ENCODE measurements at places on chromosomes 5 and 9.

DNA sequence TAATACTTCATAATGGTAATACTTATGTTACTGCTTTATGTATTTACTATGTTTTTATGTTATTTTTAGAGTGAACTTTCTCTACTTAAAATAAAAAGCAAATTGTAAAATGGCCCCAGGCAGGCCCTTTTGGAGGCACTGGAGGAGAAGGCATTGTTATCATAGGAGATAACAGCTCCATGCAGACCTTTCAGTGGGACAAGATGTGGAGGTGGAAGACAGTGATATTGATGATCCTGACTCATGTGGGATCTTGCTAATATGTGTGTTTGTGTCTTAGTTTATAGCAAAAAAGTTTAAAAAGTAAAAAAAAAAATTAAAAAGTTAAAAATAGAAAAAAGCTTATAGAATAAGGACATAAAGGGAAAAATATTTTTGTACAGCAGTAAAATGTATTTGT, 74.5 kb downstream of the IQGAP2 start:
- no peak for DNase-seq

- DNase-seq = no peak
Measured at GRCh38 chr5:75167345-75167744, 69.3 kb downstream of the ANKRD31 start.

GRCh38 chr9:35272989-35273388, 111.2 kb downstream of the UNC13B start:
- no peak for DNase-seq

DNA sequence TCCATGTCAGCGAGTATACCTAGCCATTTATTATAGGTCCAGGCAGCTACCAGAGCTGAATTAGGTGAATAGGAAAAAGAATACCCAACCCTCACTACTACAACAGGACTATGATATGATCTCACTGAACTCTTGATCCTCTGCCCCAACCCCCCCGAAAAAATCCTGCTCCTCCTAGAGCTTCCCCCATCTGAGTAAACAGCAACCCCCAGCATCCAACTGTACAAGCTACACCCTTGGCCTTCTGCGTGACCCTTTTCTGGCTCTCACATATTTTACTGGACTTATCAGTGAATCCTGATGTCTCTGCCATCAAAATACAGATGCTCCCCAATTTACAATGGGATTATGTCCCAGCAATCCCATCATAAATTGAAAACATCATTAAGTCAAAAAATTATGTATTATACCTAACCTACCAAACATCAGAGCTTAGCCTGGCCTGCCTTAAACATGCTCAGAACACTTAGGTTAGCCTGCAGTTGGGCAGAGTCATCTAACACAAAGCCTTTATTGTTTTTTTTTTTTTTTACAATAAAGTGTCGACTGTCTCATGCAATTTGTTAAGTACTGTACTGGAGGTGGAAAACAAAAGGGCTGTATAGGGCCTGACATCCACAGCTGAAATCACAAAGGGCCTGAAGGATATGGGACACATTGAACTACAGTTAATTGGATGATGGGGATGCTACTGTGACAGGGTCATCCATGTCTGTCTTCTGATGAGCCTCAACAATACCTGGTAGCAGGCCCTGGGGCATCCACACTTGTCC, 128.9 kb upstream of the ERCC6L2 start:
- DNase-seq = no peak

DNA sequence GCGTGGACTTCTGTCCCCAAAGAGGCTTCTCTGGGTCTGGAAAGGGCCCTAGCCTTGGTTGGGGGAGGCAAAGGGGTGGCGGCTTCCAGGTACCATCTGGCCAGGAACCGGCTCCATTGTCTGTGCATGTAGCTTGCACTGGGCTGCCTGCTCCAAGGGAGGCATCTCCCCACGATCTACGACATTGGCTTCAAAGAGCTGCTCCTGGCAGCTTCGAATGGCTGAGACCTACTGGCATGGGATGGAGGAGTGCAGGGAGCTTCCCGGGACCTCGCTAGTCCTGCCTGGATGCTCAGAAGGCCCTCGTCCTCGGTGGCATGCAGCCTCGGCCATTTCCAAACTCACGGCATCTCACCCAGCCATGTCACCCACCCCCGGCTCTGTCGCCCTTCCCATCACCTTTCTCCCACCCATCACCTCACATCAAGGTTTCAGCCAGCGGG, 137.8 kb downstream of the KCNIP1 start:
- DNase-seq = no peak

DNA sequence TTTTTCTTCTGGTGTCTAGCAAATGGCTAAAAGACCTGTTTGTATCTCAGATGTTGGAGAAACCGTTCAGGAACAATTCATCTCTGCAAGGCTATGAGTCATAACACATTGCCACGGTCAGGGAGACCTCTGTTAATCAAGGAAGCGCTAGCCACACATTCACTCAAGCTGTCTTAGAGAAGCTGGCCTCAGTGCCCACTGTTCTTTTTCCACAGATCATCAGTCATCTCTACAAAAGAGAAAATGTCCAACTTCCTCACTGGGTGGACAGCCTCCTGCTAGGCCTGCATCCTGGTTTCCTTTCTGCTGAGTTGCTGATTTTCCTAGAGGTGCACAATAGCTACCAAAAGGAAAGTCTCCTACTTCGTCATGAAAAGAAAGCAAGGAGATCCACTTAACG, 360.5 kb downstream of the BNC2 start:
- DNase-seq = no peak

- DNase-seq = no peak
Measured at GRCh38 chr5:123421773-123422172, 1.4 kb downstream of the CEP120 start.

DNA sequence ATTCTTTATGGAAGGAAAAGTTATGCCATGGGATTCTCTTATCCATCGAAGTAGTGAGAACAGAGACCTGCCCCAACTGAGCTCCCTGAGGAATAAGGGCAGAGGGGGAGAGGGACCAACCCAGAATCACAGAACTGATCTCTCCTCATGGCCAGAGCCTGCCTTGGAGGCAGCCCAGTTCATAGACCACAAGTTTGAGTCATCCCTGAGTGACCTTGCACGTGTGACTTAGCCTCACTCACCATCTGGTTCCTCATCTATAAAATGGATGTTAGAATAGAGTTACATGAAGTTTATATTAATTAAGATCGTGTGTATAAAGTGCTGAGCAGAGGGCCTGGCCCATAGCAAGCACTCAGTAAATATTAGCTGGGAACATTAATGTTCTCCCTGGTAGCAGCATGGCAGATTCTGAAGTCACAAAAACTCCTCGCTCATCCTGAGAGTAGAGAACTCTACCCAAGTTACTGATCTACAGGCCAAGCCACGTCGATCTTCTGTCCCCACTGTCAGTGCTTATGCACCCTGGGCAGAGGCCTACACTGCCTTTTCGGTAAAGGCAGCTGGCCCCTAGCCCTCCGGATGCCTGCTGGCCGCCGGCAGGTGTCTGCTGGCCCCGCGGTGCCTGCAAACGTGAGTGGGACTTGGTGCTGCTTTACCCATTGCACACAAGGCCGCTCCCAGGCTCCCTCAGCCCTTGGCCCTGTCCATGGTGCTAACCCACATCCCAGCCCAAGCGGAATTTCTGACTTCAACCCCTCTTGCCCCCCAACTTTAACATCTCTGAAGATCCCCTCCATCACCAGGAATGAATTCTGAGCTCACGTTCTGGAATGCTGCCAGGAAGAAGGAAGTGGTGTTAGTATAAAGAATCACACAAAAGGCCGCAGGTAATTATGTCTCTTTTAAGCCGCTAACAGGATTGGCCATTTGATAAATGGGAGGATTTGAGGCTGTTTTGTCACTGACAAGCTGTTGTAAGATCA, 61.1 kb upstream of the ARAP3 start:
- DNase-seq = no peak

GRCh38 chr5:69129413-69129812, 35.6 kb downstream of the SLC30A5 start:
- no peak for DNase-seq

DNA sequence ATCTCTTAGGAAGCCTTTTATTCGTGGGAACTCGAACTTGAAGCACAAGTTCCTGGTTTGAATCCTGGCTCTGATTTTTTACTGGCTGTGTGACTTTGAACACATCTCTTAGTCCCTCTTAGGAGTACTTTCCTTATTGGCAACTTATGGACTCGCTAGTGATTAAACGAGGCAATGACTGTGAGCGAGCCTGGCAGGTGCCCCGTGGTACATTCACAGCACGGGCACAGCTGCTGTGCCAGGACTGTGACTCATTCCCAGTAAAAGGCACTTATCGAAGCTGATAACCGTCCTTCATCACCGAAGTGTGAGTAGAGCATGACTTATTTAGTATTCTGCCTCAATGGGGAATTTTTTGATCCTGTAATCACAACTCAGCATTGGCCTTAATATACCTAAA, 22.7 kb downstream of the CFAP90 start:
- DNase-seq = no peak

DNA sequence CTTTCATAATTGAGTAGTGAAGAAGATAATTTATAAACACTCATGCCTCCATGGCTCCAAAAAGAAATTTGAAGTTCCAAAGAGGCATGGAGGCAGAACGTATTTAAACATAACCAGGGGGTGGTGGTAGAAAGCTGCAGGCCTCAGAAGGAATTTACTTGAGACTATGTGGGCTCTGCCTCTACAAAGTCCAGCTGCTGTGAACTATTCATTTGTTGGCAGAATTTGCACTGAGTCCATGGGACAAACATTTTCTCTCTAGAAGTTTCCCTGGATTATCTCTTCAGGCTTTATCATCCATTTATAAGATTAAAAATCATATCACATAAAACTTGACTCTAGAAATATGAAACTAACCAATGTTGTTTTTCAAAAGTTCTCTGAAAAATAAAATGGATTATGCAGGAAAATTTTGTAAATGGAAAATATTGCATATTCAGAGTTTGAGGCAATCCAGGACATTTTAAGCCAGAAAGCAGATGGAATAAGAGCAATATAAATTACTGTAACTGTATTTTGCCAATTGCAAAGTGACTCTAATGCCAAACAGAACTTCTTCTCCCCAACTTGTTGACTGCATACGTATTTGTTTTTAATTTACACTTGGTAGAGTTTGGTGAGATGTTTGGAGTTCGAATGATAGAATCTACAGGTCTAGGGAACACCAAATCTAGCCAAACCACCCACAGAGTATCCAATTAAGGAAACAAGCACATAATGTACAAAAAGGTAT, 258.2 kb downstream of the ENC1 start:
- no peak for DNase-seq

DNA sequence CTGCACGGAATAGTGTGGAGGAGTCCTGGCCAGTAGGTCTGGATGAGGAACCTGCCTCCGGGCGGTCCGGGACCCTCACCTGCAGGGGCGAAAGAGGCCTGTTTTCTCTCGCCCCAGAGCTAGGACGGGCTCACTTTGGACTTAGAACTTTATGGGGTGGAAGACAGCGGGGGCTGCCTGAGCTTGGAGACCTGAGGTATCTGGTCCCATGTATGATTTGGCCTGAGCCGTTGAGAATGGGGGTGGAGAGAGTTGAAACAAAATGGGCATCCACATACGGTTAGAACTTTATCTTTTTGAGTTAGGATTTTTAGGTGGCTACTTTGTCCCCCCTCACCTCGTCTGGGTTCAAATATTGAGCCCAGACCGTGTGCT, 681 bp upstream of the ETF1 start:
- no peak for DNase-seq

DNA sequence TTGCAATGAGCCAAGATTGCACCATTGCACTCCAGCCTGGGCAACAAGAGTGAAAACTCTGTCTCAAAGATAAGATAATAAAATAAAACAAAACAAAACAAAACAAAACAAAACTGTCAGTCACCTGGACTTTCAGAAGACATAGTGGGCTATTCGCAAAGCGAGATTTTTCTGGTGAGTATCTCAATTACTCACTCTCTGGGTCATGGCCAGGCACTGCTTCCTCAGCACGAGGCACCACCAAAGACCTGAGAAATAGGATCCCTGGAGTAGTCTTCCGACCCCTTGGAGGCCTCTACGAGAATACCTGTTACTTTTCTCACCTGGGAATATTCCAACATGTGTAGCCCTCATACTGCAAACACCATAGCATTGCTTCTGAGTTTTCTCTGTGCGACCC, 201.7 kb upstream of the ZNF618 start:
- DNase-seq = no peak

DNA sequence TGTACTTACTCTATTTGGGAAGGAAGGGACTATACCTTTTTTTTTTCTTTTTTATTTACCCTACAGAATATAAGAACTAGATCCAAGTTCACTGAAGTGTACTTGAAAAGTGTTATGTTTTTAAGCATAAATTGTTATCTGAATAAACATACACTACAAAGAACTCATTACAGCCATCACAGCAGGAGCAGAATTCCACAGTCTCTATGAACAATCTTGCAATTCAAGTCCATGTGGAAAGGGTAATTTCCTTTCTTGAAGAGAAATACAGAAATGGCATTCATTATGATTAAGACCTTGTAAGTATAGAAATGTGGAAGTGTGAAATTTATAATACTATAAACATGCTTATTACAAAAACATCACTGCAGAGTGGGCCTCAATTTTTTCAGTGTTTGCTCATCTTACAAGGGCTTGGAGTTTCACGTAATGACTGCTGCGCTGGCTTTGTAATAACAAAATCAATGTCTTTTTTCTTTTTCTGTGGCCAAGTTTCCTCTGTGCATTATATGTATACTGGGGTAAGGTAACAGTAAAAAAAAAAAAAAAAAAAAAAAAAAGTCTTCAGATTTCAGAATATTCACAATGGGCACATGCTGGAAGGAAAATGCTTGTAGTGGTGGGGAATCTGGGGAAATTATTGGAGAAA, 77.0 kb upstream of the GNA14 start:
- no peak for DNase-seq

GRCh38 chr9:113708821-113709713, 167.0 kb upstream of the ZNF618 start:
- no peak for DNase-seq

DNA sequence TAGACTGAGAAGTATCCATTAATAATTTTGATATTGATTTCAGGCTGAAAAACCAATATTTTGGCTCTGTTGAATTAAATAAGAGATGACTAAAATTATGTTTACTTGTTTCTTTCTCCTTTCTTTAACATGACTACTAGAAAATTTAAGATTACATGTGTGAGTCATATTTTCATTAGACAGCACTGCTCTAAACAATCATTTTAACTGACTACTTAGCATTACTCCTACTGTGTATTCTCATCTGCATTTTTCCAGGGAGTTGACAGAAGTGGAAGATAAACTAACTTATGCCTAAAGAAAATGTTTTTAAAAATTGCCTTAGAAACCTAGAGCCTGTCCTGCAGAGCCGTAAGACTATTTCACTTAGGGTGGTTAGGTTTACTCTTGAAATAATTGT, 29.1 kb downstream of the TNC start:
- DNase-seq = no peak

GRCh38 chr5:180494510-180495181, 467 bp downstream of the CNOT6 start:
- DNase-seq = peak; percentile 50

- no peak for DNase-seq
Measured at GRCh38 chr5:23742701-23743100, 235.3 kb downstream of the PRDM9 start.

GRCh38 chr9:127122176-127123063, at the start of gene ANGPTL2:
Gene ANGPTL2, minus strand, starts transcription at chr9:127122635. Its CDS starts 13,904 bp downstream, at chr9:127108731.
- DNase-seq = peak; percentile 73

DNA sequence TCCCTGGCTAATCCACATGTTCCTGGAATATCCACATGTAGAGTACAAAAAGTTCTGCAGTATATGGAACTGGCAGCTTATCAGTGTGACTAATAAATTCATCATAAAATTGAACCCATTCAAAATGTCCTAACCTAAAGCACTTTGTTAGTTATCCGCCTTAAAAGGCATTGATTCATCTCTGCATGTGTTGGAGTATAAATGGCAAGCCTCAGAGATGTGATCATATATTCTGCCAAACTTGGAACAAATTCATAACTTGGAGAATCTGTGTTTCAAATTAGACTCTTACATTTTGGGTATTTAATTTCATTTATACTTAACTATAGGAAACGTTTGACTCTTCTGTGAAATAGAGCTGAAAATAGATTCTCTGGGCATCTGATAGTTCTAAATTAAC, 25.2 kb upstream of the NREP start:
- DNase-seq = no peak

All from hematopoietic multipotent progenitor cell (in vitro differentiated cells).